ENCODE measurements at places on chromosomes 2 and 18.

DNA sequence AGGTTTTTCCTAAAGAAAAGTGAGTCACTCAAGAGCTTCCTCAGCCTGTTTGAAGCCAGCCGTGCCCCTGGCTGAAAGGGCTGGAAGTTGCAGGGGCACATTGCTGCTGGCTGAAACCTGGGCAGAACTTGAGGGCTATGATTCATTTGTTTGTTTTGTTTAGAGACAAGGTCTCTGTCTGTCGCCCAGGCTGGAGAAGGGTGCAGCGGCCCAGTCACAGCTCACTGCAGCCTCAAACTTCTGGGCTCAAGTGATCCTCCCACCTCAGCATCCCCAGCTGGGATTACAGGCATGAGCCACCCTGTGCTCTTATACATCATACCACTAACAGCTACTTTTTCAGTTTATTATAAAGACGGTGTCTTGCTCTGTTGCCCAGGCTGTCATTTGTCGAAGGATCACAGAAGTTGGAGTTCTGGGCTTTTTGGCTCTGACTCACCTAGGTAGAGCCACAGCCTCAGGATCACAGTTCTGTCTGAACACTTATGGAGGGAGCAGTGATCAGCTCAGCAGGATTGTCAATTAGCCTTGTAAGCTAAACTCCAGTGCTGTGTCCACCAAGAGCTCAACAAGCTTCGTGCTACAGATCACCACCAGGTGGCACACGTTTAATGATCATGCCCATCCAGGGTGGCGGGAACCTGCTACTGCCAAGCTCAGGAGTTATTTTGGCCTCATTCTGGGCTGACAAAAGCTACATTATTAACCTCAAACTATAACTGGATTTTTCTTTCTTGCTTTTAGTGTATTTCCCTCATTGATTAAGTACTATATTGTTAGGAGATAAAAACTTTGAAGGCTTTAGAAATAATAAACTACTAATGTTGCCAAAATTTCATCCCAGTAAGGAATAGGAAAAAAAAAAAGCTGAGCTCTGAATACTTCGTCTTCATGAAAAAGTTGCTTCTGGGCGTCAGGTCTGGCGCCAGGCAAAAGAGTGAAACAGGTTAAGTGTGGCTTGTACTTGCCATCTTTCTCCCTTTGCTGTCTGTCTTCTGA lies 57.9 kb downstream of the ARHGEF33 start:
- DNase-seq, result peak; percentile 29

GRCh38 chr18:692824-693223 lies 19.6 kb downstream of the ENOSF1 start:
- no peak for DNase-seq

DNA sequence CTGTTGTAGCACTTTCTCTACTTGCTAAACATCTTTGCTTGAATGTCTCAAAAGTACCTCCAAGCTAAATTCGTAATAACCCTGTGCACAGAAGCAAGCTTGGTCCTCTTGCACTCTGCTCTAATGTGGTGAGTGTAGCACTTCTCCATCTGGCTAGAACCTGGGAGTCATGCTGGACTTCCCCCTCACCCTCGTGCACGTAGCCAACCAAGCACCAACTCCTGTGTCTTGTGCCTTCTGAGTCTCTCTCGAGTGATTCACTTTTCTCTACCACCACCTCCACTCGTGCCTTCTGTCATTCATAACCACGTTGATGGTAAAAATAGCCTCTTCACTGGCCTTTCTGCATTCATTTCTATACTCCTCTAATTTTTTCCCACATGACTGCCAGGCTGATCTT lies 91.9 kb upstream of the KCNE4 start:
- no peak for DNase-seq

DNA sequence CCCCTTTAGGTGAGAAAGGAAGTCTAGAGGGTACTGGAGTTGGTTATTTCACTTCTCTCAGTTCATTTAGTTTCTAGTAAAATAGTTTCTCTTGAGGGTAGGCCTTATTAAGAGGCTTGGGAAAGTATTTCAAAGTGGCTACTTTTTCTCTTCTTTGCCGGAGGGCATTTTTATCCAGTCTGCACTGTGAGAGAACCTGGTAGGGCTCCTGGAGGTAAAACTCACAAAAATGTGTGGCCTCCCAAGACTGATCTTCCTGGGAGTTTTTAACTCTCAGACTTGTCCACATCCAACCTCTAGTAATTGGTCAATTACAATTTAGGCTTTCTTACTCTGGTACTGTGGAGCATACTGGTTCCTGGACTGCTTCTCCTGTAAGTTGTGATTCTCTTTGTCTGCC lies 28.0 kb downstream of the EHBP1 start:
- DNase-seq, result no peak

GRCh38 chr2:929925-930324 lies 20.7 kb upstream of the SNTG2 start:
- DNase-seq, result no peak

DNA sequence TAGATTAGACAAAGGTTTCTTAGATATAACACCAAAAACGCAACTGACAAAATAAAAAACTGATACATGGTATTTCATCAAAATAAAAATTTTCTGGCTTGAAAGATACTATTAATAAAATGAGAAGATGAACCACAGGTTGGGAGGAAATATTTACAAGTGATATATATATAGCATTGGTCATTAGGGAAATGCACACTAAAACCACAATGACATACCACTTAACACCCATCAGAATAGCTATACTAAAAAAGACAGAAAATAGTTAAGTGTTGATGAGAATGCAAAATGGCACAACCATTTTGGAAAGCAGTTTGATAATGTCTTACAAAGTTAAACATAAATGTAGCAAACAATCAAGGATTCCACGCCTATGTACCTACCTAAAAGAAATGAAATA lies 83.9 kb downstream of the SLC66A3 start:
- no peak for DNase-seq

DNA sequence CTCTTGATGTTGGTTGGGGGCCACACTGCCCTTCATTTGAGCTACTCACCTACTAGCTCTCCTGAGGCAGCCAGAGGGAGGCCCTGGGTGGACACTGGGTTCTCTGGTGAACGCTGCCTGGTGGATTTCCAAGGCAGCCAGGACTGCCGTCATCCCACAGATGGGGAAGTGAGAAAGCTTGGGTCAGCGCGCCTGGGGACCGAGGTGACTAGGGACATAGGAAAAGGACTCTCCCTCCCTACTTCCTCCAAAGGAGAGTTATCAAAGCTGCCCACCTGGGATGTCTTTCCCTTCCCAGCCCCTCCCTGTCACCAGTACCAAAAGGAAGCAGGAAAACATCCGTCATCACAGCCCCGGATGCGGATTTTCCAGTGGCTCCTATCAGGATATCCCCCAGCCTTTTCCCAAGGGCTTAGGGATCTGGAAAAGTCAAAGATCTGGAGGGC lies 3.8 kb upstream of the SEMA4C start:
- no peak for DNase-seq

DNA sequence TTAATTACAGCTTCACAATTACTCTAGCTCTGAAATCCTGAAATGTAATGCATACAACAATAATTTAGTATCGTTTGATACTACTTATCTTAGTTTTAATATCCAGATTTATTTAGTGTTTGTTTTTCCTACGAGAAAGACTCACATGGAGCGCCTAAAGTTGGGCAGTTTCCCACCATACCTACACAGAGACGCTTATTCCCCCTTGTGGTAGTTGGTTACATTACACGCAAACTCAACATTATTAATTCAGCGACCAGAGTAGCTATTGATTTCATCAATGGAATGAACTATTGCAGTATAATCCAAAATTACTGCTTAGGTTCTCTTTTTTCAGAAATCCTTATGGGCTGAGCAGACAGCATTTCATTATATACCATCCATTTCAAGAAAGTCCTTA lies 164.0 kb upstream of the REG3G start:
- DNase-seq, result no peak

GRCh38 chr2:37872192-37872750 lies 52.8 kb upstream of the RMDN2 start:
- no peak for DNase-seq

DNA sequence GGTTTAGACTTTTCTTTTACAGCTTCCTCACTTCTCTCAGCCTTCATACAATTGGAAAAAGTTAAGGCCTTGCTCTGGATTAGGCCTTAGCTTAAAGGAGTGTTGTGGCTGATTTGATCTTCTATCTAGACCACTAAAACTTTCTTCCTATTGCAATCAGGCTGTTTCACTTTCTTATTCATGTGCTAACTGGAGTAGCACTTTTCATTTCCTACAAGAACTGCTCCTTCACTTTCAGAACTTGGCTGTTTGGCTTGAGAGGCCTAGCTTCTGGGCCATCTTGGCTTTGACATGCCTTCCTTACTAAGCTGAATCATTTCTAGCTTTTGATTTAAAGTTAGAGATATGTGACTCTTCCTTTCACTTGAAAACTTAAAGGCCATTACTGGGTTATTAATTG lies 114.3 kb downstream of the ARHGEF4 start:
- no peak for DNase-seq

- no peak for DNase-seq
These were observed 6.2 kb downstream of the PKDCC start for GRCh38 chr2:42053791-42054701.

DNA sequence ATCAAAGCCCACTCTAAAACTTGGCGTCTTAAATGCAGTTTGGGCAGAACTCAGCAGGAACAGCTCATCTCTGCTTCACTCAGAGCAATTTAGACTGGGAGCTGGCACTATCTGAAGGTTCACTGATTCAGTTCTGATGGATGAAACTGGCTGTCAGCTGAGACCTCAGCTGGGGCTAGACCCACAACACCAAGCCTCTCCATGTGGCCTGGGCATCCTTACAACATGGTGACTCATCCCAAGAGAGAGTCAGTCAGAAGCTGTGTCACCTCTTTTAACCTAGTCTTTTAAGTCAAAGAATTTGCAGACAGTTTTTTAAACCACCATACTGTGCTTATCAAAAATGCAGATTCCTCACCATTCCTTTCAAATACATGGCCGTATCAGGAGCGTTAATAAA lies 62.6 kb upstream of the ZNF397 start:
- DNase-seq, result no peak

DNA sequence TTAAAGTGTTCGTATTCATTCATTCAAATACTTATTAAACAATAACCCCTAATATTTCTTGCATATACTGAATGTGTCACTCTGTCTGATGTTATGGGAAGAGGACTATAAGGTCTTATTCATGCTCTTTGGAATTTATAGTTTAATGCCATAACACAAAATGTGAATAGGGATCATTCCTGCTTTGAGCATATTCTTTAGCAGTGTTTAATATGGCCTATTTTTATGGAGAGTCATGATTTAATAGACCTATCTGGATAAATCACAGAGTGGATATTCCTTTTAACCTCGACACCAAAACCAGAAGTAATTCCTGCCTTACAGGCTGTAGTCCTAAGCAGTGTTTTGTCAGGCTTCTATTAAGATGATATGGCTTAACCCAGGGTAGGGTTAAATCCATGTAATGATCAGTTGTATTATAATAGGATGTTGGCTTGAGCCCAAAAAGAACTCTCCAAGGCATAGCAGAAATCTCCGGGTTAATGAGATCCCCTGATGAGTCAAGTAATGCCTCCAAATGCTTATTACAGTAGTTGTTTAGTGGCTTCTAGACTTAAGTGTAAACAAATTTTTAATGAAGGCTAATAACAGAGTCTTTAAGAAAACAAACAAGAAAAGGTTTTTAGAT lies 54.3 kb downstream of the GULP1 start:
- DNase-seq, result no peak

GRCh38 chr2:112757265-112757664 lies 7.1 kb downstream of the CKAP2L start:
- no peak for DNase-seq

GRCh38 chr18:500632-501405 lies at the start of gene COLEC12:
COLEC12 (minus strand) TSS chr18:500701; CDS start chr18:500514, 187 bp downstream.
- DNase-seq, result no peak

GRCh38 chr2:201643216-201643890 lies at the start of gene TMEM237:
TMEM237 (minus strand) TSS chr2:201643503; CDS start chr2:201643400, 103 bp downstream.
- no peak for DNase-seq

DNA sequence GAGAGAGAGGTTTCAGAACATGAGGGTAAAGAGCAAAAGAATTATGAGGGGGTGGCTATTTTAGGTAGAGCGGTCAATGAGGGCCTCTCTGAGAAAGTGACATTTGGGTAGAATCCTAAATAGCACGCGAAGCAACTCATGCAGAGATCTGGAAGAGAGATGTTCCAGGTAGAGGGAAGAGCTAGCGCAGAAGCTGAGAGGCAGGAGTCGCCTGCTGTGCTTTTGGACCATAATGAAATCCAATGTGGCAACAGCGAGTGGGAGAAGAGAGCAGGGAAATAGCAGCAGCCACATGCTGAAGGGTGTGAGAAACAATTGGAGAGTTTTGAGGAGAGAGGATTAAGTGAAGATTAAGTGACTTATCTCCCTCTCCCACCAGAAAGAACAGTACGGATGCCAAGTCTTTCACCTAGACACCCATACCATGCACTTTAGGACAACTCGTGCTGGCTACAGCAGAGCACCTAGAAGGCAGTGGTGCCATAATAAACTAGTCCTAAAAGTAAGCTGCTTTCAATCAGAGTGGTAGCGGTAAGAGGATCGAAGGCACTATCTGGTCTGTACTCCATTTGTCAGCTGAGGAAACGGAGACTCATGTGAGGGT lies 129.7 kb downstream of the LRP2 start:
- DNase-seq, result no peak

- DNase-seq, result peak; percentile 42
These were observed at the start of gene BARD1 for GRCh38 chr2:214808981-214809750. BARD1 (minus strand) TSS chr2:214809683; CDS start chr2:214809569, 114 bp downstream.

- DNase-seq, result no peak
These were observed 16.9 kb downstream of the SLC66A2 start for GRCh38 chr18:79934311-79935097.

DNA sequence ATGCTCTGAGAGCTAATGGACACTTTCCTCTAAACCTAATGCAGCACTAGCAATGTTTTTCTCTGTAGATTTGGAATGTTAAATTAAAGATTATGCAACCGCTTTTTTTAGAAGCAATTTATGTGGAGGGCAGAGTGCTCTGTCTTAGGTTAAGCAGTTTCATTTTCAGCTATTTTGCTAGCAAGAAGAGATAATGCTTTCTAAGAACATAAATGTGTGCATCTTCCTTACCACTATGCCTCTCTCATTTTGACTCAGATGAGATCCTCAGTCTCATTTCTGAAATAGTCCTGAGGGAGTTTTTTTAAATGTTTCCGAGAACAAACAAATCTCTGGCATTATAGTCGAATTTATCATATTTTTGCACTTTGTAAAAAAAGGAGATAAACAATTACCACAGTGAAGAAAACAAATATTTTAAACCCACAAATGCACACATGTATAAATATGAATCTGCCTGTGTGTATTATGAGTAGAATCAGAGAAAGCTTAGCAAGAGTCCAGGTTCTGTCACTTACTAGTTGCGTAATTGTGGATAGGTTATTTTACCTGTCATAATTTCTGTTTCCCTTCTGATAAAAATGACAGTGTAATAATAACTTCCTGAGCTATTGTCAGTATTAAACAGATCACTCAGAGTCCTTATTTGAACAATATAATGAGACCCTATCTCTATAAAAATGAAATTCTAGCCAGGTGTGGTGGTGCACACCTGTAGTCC lies 207.7 kb upstream of the CRIM1 start:
- no peak for DNase-seq
